AG08396 (cell line): ENCODE measurements at places on chromosomes 7 and 10.

GRCh38 chr10:24467605-24468004, 256.1 kb downstream of the ARHGAP21 start:
- DNase-seq = no peak

GRCh38 chr7:114466917-114467316, 52.3 kb downstream of the FOXP2 start:
- no peak for DNase-seq

DNA sequence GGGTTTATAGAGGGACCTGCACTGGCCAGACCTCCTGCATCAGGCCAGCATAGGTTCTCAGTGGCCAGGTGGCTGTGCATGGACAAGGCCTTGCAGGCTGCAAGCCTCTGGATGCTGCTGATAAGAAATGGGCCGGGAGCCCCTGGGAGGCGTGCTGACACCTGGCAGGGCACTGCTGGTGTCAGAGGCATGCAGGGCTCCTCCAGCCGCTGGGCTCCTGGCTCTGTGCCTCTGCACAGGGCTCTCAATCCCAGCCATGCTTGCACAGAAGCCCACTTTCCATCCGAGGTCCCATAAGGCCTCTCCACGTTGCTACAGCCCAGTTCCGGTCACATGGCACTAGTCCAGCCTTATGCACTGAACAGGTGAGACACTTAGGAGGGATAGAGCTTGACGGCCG, 27.3 kb downstream of the ANTXRL start:
- no peak for DNase-seq

DNA sequence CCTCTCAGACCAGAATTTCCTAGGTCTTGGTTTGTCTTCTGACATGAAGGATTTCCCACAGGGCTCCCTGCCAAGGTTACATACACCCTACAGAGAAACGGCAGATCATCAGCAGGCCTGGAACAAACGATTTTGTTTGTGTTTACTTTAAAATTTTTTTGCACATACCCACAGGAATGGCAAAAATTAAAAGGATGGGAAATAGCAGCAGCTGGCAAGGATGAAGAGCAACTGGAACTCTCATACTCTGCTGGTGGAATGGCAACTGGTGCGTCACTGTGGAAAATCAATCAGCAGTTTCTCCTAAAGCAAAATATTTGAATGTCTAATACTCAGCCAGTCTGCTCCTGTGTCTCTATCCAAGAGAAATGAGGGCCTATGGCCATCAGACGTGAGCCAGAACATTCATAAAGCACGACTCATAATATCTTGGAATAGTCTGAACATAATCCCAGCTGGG, 6.5 kb downstream of the BAIAP2L1 start:
- DNase-seq = peak; percentile 74

- DNase-seq = peak; percentile 32
Measured at GRCh38 chr10:77601488-77601887, 36.1 kb downstream of the KCNMA1 start.

- no peak for DNase-seq
Measured at GRCh38 chr10:127523476-127523875, 25.6 kb upstream of the NPS start.

DNA sequence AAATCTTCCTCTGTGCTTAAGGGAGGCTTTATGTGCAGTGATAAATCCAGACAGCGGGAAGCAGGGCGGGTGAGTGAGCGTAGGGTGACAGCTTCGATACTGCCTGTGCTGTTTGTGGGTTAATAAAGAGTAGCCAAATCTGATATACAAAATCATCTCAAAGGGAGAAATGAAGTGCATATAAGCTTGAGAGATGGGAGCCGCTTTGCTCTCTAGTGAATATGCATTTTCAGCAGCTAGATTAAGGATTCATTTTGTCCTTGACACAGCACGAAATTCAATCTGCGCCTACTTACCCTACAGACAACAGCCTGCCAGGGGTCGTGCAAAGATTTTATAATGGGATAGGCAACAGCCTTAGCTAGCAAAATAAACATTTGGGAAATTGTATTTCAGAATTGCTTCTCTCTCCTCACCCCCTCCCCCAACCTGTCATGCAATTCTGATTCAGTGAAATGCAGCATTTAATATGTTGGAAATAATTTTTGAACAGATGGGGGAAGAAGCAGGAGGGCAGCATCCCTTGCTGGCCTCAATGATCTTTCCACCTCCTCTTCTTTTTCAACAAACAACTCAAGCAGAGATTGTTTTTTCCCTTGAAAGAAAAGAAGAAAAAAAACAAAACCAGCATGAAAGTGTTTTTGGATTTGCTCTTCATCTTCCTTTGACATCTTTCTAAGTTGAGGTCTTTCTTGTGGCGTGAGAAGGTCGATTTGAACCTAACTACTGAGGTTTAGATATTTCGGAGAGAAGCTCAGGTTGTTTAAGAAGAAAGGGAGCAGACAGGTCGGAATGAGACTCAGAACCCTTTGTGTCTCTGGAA, 117.9 kb downstream of the AOAH start:
- no peak for DNase-seq

- no peak for DNase-seq
Measured at GRCh38 chr10:127702271-127702670, 34.7 kb upstream of the FOXI2 start.

- DNase-seq = no peak
Measured at GRCh38 chr7:111982804-111983203, 223.4 kb downstream of the DOCK4 start.

DNA sequence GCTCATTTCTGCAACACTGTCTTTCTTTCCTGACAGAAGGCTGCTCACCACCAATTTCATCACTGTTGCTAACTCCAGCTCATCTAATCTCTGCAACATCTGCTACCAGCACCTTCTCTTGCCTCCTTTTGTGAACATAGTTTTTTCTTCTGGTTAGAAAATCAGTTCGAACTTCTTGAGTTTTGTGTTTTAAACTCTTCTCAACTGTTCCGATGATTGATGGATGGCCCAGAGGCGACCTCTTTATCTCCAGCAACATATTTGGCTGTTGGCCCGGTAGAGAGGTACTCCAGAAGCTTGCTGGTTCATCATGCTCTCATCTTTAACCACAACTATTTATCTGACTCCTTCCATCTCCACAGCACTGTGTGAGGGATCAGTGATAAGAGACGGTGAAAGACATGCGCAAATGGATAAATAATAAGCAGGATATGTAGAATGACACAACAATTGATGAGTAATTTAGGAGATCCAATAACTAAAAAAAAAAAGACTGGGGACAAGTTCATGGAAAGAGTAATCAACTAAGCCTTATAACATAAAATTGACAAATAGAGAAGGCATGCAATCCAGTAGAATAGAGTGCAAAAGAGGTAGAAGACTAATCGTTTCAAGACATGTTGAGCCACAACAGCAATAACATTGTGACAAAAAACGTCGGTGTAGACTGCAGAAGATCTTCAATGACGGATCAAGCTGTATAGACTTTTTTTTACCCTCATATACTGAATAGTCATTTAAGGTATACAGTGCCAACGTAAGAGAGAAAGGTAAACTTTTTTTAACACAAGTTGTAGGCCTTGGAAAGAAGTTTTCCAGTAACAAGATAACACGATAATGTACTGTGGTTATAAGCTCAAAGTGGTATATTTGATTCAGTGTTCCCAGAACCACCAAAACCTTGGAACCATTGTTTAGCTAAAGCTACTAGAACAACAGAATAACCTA, 152.2 kb downstream of the CRPPA start:
- peak; percentile 6 for DNase-seq

GRCh38 chr7:38171623-38172391, 6.2 kb upstream of the STARD3NL start:
- DNase-seq = no peak
